SHP77 (cell line): ENCODE measurements at places on chromosomes 3 and 15.
A peak's percentile ranks its signal among the peaks of the same experiment; 100 is the strongest.

DNA sequence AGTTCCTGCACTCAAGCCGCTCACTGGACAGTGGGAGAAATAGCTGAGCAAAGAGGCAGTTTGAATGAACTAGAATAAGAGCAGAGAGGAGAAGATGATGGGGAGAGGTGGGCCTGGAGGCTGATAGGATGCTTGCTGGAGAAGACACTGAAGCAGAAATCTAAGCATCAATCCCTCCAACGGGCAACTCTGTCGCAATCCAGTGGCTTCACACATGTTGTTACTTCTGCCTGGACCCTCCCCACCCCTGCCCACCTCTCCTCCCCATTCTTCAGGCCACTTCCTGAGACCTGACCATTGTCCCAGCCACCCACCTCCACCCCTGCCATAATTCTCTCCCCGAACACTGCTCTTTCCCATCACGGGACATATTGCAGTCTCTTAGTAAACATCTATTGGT is 76.0 kb downstream of the SRGAP3 start:
- DNase-seq, result no peak

- DNase-seq, result no peak
Observed at GRCh38 chr15:69661871-69662644, 209.4 kb downstream of the RPLP1 start.

- no peak for DNase-seq
Observed at GRCh38 chr3:172616031-172616461, 92.8 kb upstream of the TNFSF10 start.

DNA sequence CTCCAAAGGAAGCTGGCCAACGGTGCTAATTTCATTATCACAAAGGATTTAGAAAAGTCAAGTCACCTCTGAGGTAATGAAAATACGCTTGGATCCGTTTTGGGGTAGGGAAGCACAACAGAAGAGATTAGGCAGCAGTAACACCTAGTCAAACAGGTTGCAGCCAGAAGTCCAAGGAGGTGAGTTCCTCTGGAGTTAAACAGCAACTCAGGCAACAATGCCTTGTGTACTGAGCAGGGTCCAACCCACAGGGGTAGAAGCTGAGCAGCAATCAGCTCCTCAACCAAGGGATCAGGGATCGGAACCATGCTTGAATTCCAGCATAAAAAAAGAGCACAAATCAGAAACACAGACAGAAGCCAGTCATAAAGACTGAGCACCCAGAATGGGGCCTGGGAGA is 88.1 kb upstream of the SPRED1 start:
- DNase-seq, result no peak

- no peak for DNase-seq
Observed at GRCh38 chr3:46703013-46703520, 1.9 kb downstream of the TMIE start.

- no peak for DNase-seq
Observed at GRCh38 chr15:56272454-56272853, 28.8 kb upstream of the RFX7 start.

- DNase-seq, result no peak
Observed at GRCh38 chr3:31793821-31794220, 187.2 kb downstream of the OSBPL10 start.

DNA sequence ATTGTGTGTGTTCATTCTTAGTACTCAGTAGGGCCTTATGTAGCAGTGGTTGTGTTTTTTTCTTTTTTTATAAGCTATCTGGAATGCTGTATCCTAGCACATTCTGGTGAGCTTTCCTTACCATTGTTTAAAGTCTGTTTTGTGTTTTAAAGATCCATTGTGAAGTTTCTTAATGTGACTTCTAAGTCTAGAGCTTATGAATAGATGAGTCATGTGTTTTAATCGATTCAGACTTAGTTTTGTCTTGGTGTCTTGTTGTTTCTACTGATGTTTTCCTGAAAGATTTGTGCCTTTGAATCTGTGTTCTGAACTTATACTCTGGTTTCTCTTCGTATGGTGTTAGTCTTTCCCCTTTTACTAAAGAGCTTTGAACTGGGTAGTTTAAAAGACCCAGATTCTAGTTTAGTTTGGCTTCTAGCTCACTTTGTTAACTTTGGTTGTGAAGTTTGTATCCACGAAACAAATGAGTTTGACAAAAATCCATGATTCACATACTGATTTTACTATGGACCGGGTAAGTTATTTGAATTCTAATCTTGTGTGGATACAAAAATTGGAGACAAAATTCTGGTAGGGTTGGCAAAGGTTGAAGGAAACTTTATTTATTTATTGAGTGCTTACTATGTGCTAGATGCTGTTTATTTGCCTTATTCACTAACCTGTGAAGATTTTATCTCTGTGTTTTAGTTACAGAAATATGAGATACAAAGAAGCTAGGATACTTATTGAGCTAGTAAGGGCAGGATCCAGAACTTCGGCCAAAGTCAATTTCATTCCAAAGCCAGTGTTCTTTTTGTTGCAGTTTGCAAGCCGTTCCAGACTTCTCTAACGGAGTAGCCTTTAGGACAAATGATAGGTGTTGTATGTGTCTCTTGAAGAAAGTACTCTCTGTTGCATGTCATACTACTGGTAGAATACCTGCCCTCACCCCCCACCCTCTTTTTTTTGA is 24.8 kb downstream of the AKAP13 start:
- no peak for DNase-seq

DNA sequence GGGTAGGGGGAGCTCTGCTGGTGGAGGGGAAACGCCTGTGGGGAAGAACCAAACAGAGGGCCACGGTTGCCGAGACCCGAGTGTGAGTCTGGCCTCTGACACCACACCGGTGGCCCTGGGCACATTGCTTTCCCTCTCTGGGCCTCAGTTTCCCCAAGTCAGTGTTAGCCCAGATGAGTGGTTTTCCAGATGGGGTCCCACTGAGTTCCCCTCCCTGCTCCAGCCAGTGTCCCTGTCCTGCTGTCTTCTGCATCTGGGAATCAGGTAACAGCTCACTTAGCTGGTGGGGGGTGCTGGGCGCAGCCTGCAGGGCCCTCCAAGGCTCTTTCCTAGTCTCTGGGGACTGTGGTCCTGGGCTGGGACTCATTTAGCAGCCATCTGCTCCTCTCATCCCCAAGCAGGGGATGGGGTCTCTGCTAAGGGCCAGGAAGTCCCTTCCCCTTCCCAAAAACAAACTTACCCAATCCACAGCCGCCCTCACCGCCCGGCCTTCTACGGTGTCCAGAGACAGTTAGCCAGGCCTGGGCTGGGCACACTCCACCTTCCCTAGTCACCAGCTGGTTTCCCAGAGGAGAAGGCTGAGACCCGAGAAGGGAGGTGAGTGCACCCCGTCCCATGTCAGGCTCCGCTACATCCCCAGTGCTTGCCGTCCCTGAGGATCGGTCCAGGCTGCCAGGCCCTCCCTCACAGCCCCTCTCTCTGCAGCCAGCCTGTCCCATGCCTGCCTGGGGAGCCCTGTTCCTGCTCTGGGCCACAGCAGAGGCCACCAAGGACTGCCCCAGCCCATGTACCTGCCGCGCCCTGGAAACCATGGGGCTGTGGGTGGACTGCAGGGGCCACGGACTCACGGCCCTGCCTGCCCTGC is 676 bp downstream of the GP9 start:
- no peak for DNase-seq

DNA sequence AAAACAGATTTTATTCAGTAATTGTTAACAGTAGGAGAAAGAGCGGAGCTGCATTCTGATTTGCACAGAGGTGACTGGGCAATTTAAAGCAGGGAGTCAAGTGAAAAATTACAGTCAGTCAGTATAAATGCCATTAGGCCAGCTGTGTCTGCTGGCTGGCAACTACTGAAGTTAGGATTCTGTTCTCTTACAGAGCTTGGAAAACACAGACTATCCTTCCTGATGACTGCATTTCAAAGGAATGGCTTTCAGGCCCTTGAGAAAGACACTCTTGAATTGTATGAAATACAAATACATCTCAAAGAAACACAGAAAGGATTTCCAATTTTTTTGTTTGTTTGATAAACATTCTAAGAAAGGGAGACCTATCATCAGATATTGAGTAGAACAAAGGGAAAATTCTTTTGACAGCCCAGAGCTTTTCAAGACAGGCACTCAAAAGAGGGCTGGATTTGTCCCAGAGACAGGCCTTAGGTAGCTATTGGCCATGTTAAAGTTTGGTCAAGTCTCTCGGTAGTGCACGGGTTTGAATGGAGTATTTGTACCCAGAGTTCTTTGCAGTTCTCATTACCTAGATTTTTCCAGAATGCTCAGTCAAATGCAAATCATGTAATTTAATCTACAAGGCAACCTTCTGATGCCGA is 551.2 kb upstream of the CCDC54 start:
- DNase-seq, result no peak

DNA sequence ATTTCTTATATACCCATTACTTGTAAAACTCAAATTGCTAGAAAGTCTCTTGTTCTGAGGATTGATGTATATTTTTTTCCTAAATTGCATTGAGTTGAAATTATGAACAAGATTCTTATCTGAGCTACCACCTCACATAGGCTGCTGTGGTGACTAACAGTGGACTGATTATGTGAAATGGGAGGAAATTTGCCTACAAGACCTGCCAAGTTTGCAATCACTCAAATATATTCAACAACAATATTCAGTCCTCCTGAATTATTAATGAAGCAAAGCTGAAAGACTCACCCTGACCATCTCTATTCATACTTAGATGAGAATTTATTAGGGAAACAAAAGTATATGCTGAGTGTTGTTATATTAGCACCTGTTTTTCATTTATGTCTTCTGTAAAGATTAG is 412.6 kb upstream of the SEMA6D start:
- DNase-seq, result no peak

DNA sequence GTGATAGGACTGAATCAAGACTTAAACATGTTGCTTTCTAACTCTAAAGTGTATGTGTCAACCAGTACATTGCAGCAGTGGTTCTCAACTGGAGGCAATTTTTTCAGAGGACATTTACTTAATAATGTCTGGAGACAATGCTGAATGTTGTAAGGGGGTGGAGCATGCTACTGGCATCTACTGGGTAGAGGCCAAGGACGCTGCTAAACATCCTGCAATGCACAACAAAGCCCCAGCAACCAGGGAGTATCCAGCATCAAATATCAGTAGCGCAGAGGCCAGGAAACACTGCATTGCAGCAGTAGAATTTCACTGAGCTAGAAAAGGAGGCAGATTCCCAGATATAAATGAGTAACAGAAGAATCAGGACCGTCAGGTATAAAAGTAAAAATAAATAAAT is 79.8 kb upstream of the GRM7 start:
- DNase-seq, result no peak

DNA sequence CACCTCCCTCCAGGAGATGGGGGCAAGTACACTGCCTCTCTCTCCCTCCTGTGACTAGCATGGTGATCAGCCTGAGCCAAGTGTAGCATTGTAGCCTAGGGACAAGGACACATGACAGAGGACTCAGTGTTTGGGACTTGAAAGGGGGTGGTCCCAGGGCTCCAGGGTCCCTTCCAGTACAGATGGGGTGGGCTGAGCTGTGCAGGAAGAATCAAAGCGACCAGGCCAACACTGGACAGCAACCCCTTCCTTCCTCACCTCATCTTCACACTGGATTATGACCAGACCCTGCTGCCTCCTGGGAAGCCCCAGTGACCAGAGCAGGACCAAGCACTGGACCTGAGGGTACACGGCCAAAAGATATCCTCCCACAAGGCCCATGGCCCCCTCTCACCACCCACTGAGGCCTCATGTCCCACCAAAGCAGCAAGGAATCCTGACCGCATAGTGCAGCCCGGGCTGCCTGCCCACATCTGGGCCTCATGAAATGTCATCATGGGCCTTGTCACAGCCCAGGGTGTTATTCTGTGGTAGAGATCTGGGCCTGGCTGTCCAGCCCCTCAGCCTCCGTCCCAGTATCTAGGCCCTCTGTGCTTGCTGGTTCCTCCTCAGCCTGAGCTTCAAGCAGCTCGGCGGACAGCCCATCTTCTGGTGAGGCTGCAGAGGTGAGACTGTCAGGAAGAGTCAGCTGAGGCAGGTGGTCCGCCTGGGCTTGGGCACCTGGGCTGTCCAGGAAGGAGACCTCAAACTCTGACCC is 9.5 kb downstream of the GORASP1 start:
- DNase-seq, result no peak

DNA sequence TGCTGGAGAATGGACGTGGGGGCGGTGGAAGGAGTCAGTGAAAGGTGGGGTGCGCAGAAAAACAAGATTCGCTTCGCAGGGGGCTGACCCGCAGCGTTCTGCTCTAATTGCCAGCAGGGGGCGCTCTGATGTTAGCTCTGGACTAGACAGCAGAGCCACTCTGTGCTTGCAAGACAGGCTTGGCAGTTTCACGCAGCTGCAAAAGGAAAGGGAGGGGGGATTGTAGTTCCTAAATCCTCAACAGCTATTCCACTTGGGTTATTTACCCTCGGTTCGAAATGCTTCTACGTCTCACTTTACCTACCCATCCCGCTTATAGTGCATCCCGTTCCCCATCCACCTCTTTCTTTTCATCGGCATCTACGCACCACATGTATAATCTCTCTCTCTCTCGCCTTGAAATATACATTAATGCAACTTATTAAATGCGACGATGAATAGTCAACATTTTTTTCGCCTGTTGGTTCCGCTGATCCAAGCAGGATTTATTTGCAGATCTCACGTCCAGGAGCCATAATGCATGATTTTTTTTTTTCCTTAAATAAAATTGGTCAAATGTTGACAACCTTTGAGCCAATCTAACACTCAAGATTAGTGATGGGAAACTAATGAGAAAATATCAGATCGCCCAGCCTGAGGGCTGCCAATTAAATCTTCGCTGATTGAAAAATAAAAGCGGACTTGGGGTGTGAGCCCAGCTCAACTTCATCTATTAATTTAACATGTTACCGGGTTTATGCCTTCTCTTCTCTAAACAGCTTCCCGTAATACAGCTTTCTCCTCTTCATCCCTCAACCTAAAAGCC is 216.4 kb downstream of the MEIS2 start:
- peak; percentile 84 for DNase-seq

DNA sequence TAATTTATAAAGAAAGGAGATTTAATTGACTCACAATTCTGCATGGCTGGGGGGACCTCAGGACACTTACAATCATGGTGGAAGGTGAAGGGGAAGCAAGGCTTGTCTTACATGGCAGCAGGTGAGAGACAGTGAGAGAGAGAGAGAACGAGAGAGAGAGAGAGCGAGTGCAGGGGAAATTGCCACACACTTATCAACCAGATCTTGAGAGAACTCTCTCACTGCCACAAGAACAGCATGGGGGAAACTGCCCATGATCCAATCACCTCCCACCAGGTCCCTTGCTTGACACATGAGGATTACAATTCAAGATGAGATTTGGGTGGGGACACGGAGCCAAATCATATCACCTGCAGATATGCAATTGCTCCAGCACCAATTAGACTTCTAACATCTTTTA is 7.1 kb upstream of the RPL39L start:
- DNase-seq, result no peak
